ENCODE measurements at places on chromosomes 6 and 20.

DNA sequence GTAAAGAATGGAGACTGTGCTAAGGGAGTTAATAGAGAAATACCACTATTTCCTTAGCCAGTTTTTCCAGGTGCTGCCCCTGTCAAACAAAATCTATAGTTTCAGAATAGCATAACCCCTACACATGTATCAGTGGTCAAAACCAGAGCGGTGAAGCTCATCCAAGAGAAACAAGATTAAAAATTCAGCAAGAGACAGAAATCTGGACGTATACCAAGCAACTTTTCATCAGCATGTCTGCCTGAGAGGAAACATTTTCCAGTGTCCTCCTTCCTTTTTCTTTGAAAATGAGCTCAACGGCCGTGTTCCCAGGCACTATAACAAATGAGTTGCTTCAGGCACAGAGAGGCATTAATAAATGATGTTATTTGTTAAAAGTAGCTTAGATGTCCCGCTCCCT lies 416.5 kb downstream of the BCKDHB start:
- DNase-seq, result no peak

DNA sequence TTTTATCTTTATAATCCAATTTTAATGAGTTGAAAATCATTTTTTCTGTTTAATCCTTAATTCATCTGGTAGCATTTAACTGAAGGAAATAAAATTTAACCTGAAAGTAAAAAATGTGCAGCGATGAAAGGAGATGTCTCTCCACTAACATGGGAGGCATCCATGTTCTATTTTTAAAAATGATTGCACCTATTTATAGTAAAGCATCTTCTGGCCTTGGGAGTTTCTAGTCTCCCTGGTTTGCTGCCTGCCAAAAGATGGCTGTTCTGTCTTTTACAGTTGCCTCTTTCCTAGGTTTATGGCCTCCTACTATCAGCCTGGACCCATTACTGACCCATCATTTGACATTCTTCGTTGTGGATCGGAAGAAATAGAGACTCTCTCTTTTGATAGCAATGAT lies 143.0 kb downstream of the B3GAT2 start:
- DNase-seq, result no peak

DNA sequence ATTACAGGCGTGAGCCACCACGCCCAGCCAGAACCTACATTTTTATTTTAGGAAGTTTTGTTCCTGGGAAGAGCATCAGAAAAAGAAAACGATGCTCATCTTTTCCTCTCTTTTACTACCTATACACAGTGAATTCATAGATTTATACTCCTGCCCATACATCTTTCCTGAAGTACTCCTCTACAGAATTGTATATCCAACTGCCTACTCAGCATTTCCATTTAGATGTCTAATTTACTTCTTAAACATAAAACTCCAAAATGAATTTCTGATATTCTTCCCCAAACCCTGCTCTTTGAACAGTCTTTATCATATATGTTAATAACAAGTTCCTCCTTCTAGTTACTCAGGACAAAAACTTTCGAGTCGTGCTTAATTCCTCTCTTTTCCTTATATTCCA lies 39.8 kb upstream of the RSPO3 start:
- no peak for DNase-seq

DNA sequence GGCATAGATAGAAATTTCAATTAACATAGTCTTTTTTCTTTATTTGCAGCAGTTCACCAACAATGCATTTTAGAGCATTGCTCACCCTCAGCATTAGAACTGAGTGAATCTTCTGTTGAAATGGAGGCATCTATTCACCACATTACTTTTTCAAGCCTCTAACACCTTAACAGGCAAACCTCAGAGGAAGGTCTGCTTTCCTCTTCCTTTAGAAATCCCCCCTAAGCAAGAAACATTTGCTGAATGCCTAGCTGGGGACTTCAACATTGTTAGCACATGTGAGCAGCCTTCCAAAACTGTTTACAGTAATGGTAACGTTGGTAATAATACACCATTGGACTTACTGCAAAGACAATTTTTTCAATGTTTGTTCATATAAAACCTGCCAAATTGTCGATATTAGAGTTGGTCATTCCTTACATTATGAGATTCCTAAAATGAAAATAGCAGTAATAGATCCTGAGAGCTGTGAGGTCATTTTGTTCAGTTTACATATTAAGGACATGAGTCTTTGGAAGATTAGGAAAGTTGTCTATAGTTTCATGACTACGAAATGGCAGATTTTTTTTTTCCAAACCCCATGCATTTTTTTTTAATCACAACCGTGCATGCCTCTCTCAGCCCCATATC lies 20.6 kb upstream of the AKIRIN2 start:
- no peak for DNase-seq

DNA sequence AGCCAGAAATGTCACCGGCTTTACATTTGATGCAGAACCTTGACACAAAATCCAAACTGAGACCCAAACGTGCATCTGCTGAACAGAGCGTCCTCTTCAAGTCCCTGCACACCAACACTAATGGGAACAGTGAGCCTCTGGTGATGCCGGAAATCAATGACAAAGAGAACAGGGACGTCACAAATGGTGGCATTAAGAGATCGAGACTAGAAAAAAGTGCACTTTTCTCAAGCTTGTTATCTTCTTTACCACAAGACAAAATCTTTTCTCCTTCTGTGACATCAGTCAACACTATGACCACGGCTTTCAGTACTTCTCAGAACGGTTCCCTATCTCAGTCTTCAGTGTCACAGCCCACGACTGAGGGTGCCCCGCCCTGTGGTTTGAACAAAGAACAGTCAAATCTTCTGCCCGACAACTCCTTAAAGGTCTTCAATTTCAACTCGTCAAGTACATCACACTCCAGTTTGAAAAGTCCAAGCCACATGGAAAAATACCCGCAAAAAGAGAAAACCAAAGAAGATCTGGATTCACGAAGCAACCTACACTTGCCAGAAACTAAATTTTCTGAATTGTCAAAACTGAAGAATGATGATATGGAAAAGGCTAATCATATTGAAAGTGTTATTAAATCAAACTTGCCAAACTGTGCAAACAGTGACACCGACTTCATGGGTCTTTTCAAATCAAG lies 108.4 kb downstream of the RTN4IP1 start:
- no peak for DNase-seq

DNA sequence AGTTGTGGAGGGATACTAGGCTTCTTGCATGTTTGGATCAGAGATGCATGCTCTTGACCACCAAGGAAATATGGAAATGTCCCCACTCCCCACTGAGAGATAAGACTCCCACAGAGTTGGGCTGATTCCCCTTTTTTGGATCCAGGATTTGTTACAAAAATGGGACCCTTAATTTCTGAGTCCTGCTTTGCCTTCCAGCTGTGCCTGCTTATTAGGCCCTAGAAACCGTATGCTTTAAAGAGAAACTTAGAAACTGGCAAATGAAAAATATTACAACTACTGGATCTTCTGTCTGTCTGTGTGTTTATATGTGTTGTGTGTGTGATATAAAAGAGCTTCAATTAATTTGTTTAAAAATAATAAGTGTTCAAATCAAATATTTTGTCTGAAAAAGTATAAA lies 817.6 kb upstream of the CITED2 start:
- DNase-seq, result no peak

DNA sequence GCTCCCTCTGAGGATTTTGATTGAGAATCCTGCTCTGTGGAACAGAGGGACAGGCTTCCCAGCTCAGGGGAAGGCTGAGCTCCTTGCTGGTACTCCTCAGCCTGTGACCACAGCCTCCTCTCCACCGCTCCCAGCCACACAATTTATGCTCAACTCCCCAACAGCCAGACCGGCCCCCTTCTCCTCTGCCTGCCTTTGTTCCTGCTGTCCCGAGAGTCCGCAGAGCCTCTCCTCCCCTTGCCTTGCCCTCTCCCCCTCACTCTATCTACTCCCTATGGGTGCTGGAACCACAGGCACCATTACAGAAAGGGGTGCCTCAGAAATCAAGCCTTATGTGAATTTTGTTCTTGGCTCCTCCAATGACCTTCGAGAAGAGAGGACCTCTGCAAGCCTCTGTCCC lies 15.9 kb downstream of the MAP1LC3A start:
- DNase-seq, result no peak

DNA sequence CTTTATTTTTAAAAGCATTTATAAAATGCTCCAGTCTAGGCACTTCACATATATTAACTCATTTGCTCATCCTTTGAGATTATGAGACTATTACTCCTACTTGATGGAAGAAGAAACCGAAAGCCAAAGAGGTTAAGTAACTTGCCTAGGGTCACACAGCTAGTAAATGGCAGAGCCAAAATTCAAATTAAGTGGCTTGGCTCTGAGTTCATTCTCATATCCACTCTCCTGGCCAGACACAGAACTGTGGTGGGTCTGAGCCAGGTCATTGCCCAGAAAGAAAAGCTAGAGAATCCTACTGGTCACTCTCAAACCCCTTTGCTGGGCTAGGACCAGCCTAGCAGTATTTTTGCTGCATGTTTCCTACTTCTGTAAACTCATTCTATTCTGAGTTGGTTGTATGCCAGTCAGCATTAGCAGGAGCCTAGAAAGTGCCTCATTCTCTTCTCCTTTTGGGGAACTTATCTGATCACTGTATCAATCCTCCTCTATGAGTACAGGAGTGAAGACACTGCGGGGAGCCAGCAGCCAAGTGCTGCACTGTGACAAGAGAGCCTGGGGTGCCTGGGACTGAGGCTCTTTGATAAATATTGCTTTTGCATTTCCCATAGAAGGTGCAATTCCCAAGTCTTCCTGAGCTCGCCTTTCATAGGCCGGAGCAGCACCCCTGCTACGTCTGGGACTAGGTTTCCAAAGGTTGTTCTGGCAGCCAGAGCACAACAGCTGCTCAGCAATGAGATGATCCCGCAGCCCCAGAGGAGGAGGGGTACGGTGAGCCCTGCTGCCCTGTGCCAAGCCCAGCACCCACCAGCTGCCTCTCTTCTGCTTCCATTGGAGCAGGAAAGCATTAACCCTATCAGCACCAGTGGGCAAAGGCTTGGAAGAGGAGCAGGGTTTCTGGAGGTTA lies 728.3 kb downstream of the MAFB start:
- no peak for DNase-seq

- no peak for DNase-seq
Observed at GRCh38 chr6:6525933-6526332, 62.6 kb upstream of the LY86 start.

GRCh38 chr20:53343448-53343847 lies 250.2 kb downstream of the ZNF217 start:
- DNase-seq, result no peak

GRCh38 chr6:157443066-157443800 lies 62.2 kb downstream of the ZDHHC14 start:
- DNase-seq, result no peak

DNA sequence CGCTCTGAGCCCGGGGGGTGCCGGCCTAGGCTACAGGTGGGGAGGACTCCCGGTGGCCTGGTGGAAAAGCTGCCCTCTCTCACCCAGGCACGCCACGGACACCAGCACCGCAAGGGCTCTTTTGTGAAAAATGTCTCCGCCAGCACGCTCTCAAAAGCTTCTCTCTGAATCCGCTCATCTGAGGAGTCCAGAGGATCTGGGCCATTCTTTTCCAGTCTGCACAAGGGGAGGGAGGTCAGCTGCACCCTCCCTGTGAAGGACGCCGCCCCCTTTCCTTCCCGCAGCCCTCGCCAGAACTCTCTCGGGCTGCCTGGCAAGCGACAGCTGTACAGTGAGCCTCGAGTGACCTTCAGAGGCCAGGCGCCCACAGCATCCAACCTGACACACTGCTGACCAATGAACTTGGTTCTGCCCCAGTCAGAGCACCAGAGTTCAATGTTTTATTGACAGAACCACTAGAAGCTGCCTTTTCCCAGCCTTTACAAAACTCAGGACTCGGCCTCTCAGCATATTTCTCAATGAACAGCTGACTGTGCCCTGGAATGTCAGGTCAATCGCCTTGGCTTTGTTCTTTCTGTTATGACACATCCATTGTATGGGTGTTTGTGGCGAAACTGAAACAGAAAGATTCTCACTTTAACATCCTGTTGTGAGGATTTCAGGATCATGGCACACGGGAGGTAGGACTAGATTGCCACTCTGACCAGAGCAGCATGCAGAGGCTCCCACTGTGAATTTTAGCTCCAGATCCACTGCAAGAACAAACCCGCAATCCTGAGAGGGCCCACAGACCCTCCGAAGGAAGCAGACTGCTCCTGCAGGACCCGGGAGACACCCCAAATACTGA lies 26.7 kb downstream of the SERPINB9 start:
- DNase-seq, result no peak

DNA sequence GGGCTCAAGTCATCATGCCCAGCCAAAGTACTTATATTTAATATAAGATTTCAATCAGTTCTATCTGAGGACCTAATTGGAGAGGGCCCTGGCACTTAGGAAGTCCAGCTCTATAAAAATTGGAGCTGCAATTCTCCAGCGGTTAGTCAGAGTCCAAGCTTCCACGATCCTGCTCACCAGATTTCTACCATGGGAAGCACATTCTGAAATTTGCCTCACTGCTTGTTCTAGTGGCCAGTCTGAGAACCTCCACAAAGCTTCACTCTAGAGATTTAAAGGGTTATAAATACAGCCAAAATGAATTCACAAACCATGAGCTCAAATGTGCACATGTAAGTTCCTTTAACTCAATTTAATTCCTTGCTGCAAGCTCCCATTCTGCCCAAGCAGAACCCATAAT lies 33.5 kb downstream of the PNLDC1 start:
- DNase-seq, result no peak

GRCh38 chr6:159378411-159379328 lies 209.5 kb downstream of the FNDC1 start:
- no peak for DNase-seq

DNA sequence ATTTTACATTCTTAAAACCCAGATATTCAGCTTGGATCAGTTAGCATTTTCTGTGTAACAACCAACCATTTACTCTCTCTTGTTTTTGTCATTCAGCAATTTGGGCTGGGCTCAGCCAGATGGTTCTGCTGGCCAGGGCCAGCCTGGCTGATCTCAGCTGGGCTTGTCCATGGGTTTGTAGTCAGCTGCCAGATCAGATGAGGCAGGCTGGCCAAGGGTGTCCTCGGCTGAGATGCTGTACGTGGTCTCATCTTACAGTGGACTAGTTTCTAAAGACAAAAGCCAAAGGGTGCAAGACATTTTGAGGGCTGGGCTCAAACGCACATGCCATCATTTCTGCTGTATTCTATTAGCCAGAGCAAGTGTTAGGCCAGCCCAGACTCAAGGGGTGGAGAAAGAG lies 16.0 kb upstream of the FAM210B start:
- DNase-seq, result no peak

- DNase-seq, result peak; percentile 96
Observed at GRCh38 chr6:31971993-31972708, at the start of gene DXO. TSS of gene DXO (minus strand) at chr6:31972138. CDS start at chr6:31971675, 463 bp downstream.

DNA sequence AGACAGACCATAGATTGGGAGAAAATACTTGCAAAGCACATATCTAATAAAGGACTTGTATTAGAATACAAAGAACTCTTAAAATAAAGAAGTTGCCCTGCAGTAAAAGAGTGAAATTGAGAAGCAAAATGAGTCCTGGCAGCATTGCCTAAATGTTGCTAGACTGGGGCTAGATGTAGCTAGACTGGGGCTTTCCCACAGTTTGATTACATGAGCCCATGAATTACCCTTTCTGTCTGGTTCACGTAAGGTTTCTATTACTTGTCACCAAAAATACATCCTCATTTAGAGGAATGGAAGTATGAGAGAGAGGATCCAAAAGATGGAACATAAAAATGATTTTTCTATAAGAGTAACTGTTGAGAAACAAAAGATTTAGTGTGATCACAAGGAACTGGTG lies 57.6 kb upstream of the CCDC28A start:
- no peak for DNase-seq

All from cortex of kidney (tissue), 1 donor.